ENCODE measurements at places on chromosomes 11 and 22.

GRCh38 chr11:104870910-104871309 lies 27.4 kb downstream of the CASP12 start:
- no peak for DNase-seq

GRCh38 chr11:78074756-78075155 lies 4.9 kb downstream of the NDUFC2 start:
- DNase-seq = no peak

DNA sequence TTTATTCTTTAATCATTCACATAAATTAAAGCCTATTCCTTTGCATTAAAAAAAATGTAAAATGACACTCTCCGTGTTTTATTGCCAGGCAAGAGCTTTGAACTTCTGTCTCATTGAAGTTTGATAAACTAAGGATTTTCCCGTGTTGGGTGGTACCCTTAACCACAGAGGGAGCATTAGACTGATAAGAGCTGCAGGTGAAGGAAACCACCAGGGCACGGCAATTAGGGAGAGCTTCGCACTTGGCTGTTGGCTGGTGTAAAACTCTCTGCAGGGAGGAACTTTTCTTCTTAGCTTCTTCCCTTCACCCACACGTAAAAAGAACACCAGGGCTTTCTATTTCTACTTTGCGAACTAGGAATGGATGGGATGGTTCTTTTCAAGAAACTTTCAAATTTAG lies 47.0 kb downstream of the CSTPP1 start:
- no peak for DNase-seq

GRCh38 chr11:77602381-77603088 lies 12.8 kb downstream of the AQP11 start:
- DNase-seq = no peak

GRCh38 chr11:66050581-66051231 lies 1.5 kb upstream of the SF3B2 start:
- DNase-seq = no peak

DNA sequence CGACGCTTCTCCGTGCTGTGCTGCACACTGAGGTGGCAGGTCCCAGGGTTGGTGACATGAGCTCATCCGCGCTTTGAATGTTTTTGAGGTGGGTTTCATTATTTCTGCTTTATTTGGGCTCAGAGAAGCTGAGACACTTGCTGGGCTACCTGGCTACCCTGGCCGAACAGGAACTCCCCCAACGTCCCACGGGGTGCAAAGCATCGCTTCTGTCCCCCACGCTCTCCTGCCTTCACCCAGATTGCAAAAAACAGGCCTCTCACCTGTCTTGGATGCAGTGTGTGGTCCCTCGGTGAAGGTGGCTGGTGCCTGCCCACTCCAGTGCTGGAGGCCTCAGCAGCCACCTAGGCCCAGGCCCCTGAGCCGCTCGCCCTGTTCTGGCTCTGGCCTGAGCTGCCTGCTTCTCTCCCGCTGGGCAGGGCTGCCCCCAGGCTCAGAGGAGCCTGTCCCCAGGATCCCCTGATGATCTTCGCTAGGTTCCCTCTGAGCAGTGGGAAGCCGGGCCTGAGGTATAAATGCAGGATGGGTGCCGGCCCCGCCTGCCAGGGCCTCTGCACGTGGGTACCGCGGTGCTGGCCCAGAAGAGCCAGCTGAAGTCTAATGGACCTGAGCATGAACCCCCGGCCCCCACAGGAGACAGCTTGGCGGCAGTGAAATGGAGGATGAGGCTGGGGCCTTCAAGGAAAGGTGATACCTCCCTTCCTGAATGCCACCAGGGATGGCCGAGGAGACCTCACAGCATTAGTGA lies 15.8 kb upstream of the MRGPRD start:
- DNase-seq = no peak
